ENCODE measurements at places on chromosomes 11 and 22.

GRCh38 chr22:47474464-47474863, 712.0 kb downstream of the TBC1D22A start:
- DNase-seq = no peak

DNA sequence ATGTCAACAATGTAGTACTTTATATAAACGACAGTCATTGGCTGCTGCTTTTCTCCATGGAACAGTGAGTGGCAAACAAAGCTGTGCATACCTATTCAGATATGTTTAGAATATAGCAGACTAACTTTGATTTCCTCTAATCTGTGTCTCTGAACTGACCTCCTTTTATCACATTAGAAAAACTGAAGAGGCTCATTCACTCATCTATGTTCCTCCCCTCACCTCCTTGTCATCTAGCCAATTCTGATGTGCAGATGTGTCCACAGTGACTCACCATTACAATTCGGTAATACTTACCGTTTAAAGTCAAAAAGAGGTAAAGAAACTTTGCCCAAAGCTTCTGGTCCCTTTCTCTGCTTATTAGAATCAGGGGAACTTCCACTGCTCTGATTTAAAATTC, 51.5 kb upstream of the RPS13 start:
- DNase-seq = no peak

- DNase-seq = no peak
These were observed 47.4 kb upstream of the FGF3 start for GRCh38 chr11:69866648-69867047.

DNA sequence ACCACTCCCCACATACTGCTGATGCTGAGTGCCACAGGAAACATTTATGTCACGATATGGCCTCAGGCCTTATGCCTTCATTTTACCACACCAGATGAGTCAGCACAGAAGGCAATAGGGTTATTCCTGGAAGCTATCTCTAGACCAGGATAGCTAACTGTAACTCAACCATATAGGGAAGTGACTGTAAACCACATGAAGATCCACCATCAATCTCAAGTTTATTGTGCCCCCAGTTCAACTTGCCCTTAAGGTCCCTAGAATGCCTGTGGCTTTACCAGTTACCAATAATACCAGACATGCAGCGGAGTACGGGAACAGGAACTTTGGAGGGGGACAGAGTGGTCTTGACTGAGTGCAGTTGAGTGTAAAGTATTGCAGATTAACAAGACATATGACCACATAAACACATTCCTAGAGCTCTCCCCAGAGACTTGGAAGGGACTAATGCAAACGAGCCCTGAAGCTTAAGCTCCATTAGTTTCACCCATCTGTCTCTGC, 180.9 kb downstream of the KIF18A start:
- no peak for DNase-seq

DNA sequence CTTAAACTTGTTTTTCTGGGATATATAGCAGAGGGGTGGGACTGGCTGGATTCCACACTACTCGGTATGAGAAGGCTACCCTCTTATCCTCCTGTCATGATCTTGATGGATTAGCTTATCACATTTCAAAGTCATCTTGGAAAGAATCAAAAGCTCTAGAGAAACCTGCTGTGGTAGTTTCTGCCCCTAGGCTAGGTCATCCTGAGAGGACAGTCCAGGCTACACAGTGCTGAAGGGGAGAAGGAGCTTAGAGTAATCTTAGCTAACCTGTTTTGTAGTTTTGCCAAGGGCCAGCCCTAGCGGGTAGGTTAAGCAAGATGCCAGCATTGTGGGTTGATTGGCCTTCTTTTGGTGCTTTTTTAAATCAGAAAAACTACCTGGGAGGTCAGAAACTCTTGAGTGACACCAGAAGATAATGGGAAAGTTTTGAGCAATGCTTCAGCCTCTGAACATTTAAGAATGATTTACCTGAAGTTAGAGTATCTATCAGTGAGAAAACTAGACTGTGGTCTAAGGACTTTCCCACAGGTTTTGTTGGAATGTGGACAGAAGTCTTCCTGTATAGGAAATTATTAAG, 21.3 kb downstream of the PIWIL4 start:
- no peak for DNase-seq

DNA sequence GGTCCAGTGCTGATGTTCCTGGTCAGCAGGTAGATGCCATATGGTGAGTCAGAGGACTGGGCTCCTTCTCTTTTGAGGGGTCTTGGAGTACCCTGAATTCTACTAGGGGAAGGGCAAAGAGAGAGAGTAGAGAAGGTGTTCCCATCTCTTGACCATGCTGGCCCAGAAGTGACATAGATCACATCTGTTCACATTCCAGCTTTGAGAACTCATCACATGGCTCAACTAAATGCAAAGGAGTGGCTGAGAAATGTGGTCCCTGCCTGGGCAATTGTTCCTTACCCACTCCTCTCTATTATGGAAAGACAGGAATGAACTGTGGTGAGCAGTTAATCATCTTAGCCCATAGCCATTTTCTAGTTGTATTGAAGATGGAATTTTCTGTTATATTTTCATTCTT, 105.4 kb upstream of the TIMP3 start:
- no peak for DNase-seq

GRCh38 chr11:100963375-100963774, 166.2 kb downstream of the PGR start:
- DNase-seq = no peak

DNA sequence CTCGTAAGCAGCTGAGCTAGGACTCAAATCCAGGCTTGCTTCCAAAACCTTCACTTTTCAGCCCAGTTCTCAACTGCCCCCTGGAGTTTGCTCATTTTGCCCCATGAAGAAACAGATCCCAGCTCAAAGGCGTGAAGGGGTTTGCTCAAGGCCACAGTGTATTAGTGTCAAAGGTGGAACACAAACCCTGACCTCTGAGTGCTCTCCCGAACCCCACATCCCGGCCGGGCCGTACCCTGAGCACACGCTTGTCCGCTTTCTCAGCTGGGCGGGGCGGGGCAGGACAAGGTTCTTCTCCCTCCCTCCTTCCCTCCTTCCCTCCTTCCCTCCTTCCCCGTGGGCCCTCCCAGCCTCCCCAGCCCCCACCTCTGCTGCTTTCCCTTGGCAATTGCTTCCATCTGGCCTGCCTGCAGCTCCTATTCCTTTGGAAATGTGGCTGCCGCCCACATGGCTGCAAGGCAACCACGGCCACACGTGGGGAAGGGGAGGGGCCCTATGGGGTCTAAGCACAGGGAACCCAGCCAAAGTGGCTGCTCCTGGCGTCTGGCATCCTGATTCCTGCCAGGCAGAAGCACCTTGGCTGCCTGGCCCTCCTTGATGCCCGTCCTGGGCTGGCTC, 4.1 kb downstream of the ST3GAL4 start:
- no peak for DNase-seq

DNA sequence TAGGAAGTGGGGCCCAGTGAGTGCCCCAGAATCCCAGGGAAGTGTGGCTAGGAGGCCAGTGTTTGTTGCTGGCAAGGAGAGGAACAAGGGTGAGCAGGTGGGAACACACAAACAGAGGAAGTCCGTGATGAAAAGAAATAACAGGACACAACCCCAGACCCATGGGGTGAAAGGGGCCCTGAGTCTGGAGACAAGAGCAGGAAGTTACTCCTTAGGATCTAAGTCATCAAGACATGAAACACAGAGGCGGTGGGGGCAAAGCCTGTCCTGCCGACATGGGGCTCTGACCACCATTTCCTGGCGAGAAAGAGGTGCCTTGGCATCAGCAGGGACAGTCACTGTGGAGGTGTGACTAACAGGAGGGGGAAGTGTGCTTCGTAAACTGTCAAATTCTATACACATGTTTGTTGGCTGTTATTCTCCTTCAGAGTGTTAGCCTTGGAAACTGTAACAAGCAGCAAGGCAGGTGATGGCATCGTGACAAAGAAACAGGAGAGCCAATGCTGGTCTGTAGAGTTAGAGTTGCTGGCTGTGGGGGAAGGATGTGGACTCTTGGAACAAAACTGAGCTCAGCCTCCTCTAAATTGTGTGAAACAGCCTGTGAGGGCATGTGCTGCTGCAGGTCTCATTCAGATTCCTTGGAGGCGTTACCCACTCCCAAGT, 21.7 kb downstream of the CHST1 start:
- no peak for DNase-seq

DNA sequence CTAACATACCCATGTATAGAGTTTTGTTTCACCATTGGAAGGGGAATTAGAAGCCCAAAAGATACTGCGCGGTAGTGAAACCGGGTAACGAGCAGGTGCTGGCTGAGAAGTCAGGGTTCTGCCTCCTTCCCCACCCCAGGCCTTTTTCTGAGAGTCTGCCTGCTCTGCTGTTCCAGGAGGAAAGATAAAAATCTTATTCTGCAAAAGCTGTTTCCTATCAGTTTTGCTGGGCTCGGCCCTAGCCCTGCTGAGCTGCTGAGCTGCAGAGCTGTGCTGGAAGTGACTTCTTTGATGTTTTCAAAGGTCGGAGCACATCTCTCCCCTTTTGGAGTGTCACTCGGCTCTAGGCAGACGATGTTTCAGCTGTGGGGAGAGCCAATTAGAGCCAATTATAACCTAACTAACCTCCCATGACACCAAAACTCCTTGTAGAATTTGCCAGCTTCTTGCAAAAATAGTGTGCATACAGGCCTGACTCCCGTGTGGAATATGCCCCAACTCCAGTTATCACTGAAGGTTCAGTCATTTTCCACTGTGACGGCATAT, 59.4 kb downstream of the SPATA19 start:
- no peak for DNase-seq

- DNase-seq = no peak
These were observed 4.9 kb downstream of the SCGB1C1 start for GRCh38 chr11:197741-198235.

GRCh38 chr22:31253949-31254348, 38.3 kb downstream of the PIK3IP1 start:
- DNase-seq = no peak

GRCh38 chr22:45918459-45919370, 58.2 kb downstream of the WNT7B start:
- no peak for DNase-seq

GRCh38 chr11:115428306-115428705, 75.9 kb downstream of the CADM1 start:
- DNase-seq = no peak

DNA sequence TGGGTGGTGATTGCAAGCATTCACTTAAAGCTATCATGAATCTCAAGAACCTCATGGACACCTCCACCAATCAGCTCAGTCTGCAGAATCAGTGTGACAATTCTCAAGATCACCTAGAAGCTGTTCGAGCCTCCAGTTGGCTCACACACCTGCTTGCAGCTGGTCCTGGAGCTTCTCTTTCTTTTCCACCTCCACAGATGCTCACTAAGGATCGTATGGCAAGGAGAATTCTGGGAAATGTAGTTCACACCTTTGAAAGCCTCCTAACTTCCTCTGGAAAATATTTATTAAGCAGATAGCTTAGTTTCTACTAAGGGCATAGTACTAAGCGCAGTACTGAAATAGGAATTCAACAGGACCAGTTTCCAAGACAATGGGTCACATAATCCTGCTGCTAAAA, 26.2 kb downstream of the FSHB start:
- no peak for DNase-seq

DNA sequence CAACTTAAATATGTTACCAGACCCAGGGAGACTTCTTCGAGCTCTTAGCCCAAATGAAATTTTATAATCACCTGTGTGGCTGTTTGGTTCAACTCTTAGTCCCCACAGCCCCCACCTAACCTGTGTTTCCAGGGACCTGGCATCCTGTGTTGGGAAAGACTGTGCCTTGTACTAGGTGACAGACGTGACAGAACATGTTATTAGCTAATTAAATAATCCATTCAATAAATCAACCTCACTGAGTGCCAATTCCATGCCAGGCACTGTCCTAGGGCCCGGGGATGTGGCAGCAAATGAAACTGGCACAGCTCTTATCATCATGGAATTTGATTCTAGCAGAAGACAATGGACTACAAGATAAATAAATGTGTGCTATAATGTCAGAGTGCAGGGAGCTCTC, 431.9 kb downstream of the MIAT start:
- no peak for DNase-seq

- peak; percentile 65 for DNase-seq
These were observed 453.9 kb downstream of the BRD1 start for GRCh38 chr22:49373801-49374226.

DNA sequence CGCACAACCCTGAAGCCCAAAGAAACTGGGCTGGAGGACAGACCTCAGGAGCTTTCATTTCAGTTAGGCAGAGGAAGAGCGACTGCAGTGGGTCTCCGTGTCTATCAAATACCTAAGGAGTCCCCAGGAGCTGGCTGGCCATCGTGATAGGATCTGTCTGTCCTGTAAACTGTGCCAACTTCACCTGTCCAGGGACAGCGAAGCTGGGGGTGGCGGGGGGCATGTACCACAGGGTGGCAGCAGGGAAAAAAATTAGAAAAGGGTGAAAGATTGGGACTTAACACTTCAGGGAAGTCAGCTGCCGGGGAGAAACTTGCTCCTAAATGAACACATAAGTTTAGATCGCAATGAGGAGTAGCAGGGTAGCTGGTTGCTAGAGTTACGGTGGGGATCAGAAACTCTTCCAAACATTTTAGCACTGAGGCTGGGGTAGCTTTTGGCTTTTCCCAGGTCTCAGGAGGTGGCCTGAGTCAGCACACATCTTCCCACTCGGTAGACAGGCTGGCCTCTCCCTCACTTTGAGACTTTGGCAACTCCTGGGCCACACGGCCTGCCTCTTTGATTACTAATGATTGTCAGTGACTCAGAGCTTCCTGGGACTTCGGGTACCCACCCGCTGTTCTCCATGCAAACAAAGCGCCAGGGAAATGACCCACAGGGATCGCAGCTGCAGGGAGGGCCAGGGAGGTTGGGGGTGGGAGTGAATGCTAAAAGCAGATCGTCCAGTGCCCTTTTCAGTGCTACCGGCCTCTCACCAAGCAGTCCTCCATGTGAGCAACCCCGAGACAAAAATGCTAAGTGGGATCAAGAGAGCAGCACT, 2.9 kb upstream of the MTFP1 start:
- DNase-seq = no peak

DNA sequence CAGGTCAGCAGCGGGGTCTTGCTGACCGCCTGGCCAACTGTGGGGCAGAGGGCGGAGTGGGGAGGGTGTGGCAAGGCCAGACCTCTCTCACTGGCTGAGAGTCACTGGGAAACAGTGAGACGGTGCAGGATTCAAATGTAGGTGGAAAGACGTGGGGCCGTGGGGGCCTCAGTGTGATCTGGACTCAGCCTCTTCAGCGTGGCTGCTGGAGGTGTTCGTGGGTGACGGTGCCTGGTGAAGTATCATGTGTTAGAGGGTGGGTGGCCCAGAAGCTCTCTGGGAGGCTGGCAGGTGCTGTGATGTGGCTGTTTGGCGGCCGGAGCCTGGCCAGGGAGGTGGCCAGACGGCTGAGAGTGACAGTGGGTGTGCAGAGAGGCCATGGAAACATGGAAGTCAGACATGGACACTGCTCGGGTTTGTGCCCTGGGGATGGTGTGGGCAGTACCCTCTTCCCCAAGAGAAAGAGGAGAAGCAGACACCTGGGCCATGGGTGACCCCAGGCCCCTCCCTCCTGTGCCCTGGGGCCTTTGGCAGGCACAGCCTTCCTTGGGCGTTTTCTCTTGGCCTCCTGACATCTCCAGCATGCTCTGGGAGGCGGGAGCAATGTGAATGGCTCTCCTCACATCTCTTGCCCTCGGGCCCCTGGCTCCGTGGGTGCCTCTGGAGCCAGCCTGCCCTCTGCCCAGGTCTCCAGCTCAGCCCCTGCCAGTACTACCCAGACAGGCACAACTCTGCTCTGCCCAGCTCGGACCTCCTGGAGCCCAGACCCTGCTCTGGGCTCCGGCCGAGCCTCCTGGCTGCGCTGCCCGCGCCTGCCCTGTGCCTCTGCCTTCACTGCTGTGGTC, 10.1 kb upstream of the ACR start:
- DNase-seq = no peak

All from type B pancreatic cell (in vitro differentiated cells).